Fibroblast of skin of back (primary cell): ENCODE measurements at places on chromosomes 11 and 22.

GRCh38 chr11:94649254-94649653 lies 82.1 kb downstream of the PIWIL4 start:
- DNase-seq: no peak

DNA sequence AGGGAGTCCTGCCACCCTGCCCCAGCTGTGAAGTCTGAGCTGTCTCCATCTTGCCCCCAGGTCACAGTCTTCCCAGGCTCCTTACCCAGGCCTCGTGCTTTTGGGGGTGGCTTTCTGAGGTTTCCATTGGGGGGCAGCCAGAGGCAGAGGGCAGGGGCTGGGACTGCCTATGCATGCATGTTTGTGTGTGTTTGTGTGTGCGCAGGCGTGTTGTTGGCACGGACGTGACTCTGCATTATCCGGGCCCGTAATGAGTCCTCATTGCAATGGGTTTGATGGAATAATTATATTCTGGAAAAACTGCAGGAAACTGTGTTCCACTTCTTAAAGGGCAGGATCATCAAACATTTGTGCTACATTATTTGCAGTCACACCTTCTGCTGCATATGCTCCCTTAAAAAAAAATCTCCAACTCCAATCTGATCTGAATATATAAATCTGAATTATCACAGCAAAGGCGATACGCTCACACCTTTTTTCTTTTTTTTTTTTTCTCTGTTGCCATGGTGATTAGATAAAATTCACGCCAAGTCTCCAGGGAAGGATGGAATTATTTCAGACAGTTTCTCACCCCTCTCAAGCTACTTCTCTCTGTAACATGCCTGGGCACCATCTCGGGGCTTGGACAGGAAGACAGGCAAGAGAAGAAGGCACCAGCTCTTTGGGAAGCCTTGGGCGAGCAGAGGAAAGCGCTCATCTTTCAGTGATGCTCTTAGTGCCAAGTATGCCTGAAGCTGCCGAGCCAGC lies 45.9 kb downstream of the DSCAML1 start:
- DNase-seq: no peak

GRCh38 chr11:3197044-3197695 lies 21.4 kb downstream of the MRGPRG start:
- no peak for DNase-seq

DNA sequence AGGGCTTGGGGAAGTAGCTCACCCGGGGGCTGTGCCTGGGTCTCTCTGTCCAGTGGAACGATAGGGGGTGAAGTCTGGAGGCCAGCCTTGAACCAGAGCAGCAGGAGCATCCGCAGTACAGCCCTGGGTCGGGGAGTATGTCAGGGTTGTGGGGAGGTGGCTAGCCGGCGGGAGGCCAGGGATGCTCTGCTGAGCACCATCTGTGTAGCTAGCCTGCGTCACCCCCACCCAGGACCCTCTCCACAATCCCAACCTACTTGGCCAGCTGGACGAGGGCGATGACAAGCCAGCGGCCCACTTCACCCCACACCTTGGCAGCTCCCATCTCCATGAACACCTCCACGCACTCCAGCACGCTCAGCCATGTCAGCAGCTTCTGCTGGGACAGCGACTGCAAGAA lies 2.2 kb downstream of the PEX16 start:
- no peak for DNase-seq

DNA sequence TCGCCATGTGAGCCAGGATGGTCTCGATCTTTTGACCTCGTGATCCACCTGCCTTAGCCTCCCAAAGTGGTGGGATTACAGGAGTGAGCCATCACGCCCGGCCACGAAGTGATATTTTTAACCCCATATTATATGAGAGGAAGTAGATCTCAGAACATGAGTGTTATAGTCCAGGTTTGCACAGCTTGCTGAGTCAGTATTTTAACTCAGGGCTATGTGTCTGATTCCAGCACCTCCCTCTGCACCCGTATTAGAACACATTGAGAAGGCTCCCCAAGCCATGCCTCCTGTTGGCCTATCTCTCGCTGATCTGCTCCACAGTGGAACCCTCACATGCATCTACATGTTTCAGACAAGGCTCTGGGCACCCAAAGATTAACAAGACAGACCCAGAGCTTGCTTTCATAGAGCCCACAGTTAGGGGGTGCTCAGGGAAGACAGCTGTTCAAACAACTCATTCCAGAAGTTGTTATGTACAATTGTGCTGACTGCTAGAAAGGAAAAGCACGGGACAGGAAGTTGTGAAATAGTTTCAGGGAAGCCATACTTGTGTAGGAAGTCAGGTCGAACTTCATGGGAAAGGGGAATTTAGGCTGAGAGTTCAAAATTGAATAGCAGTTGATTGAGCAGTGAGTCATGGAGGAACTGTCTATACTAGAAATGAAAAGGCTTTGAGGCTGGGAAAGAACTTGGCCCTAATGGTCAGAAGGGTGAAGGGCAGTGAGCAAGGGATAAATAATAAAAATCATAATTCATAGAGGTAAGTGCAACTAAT lies 49.3 kb upstream of the CLPB start:
- peak; percentile 22 for DNase-seq

GRCh38 chr22:21726650-21727049 lies 8.9 kb downstream of the YPEL1 start:
- peak; percentile 22 for DNase-seq

DNA sequence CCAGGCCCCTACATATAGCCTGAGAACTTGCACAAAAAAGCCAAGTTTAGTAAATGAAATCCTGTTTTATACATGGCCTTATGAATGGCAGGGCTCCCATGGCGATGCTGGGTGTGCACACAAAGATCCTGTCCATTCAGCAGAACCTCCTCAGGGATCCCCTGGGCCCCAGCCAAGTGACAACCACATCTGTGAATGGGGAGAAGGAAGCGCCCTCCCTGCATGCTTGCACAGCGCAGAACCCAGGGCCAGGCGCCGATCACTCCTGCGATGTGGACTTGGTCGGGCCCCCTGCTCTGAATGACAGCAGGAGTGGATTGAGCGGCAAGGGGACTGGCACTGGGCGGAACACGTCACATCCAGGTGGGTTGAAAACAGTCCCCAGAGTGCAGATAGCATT lies 4.5 kb upstream of the CDC42EP2 start:
- no peak for DNase-seq

DNA sequence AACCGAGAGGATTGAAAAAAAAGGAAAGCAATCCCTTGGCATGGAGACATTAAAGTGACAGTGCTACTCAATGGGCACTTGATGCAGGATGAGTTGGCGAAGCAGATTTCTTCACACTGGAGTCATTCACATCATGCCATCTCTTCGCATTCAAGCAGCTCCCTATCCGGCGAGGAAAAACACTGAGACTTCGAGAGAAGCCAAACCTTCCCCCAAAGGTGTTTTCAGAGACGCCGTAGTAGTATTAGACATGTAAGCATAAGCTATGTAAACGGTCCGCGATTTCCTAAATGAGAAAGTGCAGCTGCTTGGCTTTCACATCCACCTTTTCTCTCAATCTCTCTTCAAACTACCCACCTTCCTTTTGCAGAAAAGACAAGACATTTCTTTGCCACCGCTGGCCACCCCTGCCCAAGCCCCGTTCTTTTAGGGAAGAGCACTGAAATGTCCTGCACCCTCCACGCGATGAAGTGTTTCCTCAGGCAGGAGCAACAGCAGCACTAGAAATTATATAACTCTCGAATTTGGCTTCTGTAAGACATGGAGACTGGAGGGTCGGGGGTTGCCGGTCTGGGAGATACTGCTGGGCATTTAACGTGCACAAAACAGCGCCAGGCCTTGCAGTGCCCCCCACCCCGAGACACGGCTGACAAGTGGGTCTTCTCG lies at the start of gene DLG2:
TSS of gene DLG2 (minus strand) at position 13 of the 666 bp plus-strand sequence.
- DNase-seq: peak; percentile 36

GRCh38 chr11:116210663-116211062 lies 562.1 kb downstream of the BUD13 start:
- no peak for DNase-seq

GRCh38 chr11:128884703-128885338 lies 6.3 kb upstream of the KCNJ5 start:
- DNase-seq: peak; percentile 47

- no peak for DNase-seq
Observed at GRCh38 chr11:33505093-33505492, 195.5 kb downstream of the C11orf91 start.

DNA sequence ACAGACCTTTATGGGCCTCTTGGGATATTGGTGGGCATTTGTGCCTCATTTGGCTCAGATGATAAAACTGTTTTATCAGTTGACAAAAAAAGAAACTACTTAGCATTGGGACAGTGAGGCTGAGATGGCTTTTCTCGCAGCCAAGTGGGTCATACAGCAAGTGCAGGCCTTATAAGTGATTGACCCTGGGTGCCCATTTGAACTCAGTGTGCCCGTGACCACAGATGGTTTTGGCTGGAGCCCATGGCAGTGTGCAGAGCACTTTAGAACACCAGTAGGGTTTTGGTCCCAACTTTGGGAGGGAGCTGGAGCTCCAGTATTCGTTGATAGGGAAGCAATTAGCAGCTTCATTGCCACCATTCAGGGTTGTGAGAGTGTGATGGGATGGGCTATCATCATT lies 404.5 kb upstream of the LARGE1 start:
- DNase-seq: no peak

DNA sequence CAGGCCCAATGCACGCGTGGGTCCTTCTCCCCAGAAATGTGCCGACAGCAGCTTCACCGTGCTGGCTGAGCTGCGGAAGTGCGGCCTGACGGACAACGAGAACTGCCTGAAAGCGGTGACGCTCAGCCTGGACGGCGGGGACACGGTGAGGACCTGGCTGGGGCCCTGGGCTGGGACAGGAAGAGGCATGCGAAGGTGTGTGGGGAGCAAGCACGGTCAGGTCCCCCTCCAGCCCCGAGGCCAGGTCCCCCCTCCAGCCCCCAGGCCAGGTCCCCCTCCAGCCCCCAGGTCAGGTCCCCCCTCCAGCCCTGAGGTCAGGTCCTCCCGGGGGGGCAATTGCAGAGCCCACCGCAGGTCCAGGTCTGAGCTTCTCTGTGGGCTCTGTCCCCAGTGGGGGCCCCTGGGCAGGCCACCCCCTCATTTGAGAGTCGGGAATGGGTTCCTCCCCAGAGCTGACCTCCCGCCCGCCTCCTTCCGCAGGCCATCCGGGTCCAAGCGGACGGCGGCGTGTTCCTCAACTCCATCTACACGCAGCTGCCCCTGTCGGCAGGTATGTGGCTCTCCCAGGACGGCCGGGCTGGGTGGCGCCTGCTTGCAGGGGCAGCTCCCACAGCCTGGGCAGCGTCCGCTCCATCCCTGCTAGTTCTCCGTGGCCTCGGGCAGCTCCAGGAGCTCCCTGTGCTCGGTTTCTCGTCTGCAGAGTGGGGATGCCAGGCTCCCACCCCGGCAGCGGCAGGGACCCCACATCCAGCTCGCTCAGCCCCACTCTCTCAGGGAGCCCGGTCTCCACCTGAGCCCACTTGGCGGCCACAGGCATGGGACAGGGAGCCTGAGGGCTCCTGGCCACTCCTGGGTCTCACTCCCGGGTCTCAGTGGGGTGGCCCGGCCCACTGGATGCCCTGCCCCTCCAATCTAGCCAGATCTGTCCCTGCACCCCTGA lies 7.9 kb downstream of the MUC5B start:
- no peak for DNase-seq

DNA sequence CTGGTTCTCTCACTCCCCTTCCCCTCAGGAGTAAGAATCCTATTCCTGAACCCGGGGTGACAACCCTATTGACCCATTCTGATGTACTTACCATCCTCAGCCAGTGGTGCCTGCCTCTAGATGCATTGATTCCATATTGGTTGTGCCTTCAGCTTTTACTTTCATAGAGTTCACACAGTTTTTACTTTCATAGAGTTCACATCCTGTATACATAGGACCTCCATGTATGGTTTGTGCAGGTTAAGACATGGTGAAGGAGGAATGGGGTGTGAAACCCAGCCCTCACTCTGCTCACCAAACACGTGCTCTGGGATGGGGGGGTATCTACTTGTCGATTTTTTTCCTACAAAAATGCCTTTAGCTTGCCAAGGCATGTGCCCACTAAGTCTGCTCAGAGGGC lies 105.6 kb upstream of the TBCEL start:
- DNase-seq: no peak

DNA sequence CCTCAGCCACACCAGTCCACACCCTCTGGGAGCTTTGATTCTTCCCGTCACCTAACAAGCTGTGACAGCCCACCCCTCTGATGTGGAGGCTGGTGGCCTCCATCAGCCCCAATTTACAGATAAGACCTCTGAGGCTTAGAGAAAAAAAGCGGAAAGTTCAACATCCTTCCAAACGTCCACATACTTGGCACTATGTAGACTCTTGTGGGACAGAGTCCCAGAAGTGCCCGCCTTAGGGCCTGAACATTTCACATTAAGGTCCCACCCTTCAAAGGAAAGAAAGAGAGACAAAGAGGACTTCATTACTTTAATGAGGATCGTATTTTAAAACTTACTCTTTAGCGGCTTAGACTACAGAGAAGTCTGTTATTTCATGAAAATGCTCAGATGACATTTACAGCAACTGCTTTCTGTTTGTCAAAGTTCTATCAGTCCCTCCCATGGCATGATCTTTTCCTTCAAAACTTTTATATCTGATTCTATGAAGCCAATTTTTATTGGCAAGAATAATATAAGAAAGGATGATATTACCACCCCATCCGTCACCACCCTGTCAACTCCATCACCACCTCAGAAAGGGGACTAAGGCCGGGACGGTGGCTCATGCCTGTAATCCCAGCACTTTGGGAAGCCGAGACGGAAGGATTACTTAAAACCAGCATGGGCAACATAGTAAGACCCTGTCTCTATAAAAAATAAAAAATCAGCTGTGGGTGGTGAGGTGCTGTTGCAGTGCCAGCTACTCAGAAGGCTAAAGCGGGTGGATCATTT lies 15.7 kb upstream of the SCGB1A1 start:
- DNase-seq: no peak

DNA sequence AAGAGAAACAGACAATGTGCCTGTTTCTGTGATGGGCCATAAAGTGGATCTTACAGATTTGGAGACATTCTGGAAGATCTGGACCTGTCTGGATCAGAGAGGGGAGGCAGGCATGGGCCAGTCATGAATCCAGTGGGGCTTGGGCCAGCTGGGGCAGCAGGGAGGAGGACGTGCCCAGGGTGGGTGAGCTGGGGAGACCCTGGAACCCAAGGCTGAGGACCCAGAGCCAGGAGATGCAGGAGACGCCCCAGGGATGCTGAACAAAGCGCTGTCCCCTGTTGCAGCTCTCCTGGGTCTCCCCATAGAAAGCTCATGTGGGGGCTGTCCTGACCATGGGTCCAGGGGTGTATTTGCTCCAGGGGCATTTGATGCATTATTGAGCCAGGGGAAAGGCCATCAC lies 1.5 kb upstream of the APOBEC3A start:
- DNase-seq: no peak

DNA sequence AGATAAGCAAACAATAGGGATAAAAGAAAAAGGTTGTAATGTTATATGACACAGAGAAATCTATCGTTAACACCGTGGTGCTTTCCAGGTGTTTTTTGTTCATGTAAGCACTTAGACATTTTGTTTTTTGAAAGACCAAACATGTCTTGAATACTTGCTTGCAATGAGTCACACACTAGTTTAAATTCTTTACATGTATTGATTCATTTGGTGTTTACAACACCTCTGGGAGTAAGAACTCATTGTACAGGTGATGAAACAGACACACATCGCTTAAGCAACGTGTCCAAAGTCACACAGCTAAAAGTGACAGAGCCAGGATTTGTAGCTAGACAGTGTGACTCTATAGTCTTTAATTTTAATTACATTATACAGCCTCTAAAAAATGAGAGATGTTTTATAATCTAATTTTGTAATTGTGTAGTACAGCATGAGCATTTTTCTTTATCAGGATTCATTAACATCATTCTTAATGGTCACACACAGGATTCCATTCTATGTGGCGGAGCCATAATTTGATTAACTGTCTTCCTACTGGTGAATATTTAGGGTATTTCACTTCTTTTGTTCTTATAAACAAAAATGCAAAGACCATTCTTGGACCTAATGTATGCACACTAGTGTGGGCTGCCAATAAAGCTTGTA lies 148.8 kb downstream of the DBX1 start:
- DNase-seq: no peak

GRCh38 chr11:117075186-117075585 lies 23.0 kb downstream of the SIK3 start:
- peak; percentile 29 for DNase-seq
